Fibroblast of mammary gland (primary cell): ENCODE measurements at places on chromosomes 2 and 18.

DNA sequence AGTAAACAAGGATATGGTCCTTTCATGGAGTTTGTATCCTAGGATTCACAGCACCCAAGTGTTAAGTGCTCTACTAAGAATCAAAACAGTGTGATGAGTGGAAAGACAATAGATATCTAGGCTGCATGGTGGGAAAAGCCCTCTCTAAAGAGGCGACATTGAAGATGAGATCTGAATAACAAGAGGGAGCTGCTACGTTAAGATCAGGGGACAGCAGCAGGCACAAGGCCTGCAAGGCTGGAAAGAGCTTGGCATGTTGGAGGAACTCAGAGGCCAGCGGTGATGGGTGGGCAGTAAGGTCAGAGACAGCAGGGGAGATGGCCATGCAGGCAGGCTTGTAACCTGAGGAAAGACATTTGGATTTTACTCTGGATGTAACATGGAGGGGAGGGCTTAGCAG lies 177.5 kb downstream of the GFPT1 start:
- DNase-seq: no peak

GRCh38 chr2:228876276-228876675 lies 394.8 kb downstream of the PID1 start:
- no peak for DNase-seq

DNA sequence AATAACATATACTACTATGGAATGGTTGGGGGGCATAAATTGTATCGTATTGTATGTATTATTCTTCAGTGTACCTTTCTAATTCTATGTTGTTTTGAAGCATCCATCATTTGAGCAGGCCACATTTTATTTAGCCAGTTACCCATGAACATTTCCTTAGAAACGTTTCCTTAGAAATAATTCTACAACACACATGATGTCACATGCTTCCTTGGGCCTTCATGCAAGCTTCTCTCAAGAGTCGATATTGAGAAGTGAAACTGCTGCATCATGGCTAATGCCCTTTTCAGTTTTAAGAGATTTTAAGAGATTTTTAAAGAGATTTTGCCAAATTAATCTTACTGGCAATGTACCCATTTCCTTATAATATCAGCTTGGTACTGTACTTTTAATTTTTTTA lies 63.9 kb downstream of the ALPK2 start:
- DNase-seq: no peak

DNA sequence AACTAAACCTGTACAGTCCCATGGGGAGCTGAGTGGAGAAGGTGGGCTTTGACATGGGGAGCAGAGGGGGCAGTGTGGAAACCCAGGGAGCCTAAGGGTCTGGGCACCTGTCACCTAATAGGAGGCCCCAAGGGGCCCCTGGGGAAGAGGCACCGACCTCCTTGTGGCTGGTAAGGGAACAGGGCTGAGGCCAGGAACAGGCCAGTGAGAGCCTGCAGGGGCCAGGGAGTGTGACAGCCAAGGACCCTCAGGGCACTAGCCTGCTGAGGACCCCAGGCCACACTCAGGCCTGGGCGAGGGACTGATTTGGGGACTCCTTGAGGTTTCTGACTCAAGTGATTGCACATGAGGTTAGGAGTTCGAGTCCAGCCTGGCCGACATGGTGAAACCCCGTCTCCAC lies 24.5 kb upstream of the ALPP start:
- DNase-seq: no peak

DNA sequence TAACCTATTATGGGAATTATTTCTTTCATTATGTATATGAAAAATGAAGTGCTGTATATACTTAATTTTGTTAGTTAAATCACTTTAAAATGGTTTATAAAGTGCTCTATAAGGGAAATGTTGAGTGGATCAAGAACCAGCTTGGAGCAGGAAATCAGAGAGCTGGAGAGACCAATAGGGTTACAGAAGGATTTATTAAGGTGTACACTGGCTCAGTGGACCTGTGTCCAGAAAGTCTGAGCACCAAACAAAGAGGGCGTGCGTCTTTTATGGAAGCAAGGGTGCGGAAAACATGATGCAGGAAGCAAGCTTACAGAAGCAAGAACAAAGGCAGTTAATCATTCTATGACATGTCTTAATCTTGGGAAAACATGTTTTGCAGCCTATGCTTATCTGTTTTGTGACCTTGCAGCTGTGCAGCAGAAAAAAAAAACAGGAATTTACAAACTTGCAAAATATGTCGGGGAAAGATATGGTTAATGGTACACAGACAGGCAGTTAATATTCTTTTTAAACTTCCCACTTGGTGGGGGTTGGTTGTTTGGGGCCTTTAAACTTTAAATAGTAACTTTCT lies 65.2 kb upstream of the SLC35G4 start:
- DNase-seq: no peak

- peak; percentile 28 for DNase-seq
Measured at GRCh38 chr2:96907115-96908041, 37.5 kb upstream of the SEMA4C start.

DNA sequence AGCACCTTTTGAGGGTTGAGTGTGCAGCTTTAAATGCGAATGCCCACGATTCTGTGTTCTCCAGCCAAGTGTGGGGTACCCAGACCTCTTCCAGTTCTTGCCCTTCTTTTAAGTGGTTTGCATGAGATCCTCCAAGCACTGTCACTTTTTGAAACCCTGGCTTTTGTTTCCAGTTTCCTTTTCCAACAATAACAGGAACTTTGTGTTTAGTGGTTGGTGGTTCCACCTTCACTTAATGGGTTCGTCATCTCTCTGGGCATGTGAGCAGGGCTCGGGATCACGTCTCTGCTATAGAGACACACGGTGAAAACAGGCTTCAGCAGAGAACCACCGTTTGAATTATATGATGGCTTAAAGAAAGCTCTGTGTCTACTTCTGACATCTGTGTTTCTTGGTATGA lies 197.6 kb downstream of the LDLRAD4 start:
- no peak for DNase-seq

- DNase-seq: no peak
Measured at GRCh38 chr2:113876503-113877387, 13.1 kb upstream of the ACTR3 start.

DNA sequence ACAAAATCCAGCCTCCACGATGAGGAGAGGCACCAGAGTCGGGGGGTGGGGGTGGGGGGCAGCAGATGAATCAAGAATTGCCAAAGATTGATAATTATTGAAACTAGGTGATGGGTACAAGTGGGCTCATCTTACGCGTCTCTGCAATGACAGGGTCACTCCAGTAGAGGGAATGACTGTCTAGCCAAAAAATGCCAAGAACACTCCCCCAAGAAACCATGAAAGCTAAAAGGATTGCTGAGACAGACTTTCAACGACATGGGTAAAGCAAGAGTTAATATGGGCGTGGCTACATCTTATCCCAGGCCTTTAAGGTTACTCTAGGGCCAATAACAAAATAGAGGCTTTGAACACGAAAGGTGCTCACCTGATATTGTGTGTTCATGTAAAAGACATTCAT lies 86.5 kb downstream of the STK39 start:
- DNase-seq: peak; percentile 32

GRCh38 chr18:10566390-10566789 lies 40.6 kb downstream of the NAPG start:
- no peak for DNase-seq

DNA sequence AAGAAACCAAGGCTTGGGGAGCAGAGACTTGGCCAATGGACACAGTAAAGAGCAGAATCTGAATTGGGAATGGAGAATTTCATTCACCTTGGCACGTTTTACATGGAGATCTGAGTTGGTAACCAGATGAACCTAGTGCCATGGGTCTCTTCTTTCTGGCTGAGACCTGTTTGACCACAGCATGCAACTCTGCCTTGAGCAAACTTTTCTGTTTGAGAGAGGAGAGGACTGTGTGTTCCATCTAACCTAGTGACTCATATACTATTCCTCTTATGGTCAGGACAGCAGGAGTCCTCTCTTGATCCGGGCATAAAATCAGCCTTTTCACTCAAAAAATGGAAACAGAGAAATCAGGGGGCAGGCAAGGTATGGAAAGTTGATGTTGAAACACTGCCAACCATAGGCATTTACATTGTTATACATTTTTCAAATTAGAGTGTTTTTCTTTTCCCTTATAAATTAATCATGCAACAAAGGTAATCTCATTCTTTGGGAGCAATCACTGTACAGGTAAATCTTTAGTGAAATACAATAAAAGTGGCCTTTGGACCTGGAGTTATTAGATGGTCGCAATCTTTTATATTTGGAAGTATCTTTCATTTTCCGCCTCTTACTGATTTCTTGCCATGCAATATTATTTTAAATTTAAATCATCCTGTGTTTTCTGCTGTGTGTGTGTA lies 86.7 kb downstream of the NRP2 start:
- peak; percentile 75 for DNase-seq

DNA sequence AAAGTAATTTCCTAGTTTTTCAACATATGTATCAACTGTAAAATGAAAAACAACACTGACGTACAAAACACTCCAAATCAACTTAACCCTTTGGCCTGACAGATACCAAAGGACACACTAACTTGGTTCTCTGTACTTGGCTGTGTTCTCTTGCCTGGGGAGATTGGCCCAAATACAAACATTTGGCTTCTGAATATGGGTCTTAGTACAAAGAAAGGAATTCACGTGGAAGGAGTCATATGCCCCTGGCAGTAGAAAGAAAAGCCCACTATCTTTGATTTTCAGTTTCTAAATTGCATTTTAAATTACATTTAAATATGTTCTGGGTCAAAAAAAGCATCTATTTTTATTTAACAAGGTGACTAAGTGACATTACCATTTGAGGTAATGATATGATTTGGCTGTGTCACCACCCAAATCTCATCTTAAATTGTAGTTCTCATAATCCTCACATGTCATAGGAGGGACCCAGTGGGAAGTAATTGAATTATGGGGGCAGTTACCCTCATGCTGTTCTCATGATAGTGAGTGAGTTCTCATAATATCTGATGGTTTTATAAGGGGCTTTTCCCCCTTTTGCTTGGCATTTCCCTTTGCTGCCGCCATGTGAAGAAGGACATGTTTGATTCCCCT lies 153.6 kb upstream of the CCDC195 start:
- DNase-seq: peak; percentile 96

GRCh38 chr2:24360963-24361330 lies 611 bp upstream of the ITSN2 start:
- no peak for DNase-seq

- no peak for DNase-seq
Measured at GRCh38 chr2:24365826-24366225, 5.5 kb upstream of the ITSN2 start.

- no peak for DNase-seq
Measured at GRCh38 chr2:181395851-181396250, 61.3 kb upstream of the ITGA4 start.

GRCh38 chr2:45813003-45813941 lies 161.8 kb downstream of the PRKCE start:
- DNase-seq: peak; percentile 63

GRCh38 chr2:122009561-122009960 lies 254.1 kb downstream of the TSN start:
- DNase-seq: no peak

GRCh38 chr2:12556762-12557161 lies 160.0 kb upstream of the TRIB2 start:
- peak; percentile 68 for DNase-seq

GRCh38 chr2:223494942-223495341 lies 107.2 kb downstream of the SCG2 start:
- peak; percentile 31 for DNase-seq

DNA sequence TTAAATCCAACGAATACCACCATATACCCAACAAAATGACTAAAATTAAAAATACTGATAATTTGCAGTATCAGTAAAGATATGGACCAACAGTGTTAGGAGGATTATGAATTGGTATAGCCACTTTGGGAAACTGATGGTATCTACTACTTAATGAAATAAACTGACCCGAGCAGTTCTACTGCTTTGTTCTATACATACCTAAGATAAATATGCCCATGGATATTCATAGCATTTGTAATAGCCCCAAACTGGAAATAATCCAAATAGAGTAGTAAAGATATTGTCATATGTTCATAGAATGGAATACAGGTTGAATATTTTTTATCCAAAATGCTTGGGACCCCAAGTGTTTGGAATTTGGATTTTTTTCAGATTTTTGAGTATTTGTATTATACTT lies 20.7 kb downstream of the PPP1CB start:
- no peak for DNase-seq

DNA sequence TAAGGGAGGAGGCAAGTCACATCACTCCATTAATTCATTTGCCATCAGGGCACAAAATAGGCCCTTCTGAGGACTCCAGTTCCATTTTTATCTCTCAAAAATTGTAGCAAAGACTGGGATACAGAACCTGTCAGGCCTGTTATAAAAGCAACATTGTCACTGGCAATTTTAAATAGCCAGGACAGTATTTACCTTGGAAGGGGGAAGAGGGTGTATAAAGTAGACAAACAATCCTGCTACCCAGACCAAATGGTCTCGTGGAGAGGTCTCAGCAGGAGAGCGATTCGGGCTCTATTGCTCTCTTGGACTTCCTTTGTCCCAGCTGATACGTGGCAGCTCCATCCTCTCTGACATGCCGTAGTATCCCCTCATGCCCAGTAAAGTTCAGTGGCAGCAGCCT lies 740.3 kb upstream of the HS6ST1 start:
- no peak for DNase-seq

DNA sequence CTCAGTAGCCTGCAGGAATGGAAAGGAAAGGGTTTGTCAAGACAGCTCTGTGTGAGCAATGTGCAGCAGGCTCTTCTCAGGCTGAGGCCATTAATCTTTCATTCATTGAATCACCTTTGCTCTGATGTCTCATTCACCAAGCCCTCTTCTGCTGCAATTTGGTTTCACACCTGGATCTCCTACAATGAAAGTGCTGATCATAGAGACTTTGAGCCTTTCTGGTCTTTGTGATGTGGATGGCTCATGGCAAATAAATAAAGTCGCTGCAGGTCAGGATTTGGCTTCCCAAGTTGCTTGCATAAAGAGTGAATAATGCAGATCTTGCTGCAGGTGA lies 95.8 kb upstream of the SPRED2 start:
- DNase-seq: no peak

GRCh38 chr2:28343184-28343942 lies 49.3 kb upstream of the FOSL2 start:
- no peak for DNase-seq

DNA sequence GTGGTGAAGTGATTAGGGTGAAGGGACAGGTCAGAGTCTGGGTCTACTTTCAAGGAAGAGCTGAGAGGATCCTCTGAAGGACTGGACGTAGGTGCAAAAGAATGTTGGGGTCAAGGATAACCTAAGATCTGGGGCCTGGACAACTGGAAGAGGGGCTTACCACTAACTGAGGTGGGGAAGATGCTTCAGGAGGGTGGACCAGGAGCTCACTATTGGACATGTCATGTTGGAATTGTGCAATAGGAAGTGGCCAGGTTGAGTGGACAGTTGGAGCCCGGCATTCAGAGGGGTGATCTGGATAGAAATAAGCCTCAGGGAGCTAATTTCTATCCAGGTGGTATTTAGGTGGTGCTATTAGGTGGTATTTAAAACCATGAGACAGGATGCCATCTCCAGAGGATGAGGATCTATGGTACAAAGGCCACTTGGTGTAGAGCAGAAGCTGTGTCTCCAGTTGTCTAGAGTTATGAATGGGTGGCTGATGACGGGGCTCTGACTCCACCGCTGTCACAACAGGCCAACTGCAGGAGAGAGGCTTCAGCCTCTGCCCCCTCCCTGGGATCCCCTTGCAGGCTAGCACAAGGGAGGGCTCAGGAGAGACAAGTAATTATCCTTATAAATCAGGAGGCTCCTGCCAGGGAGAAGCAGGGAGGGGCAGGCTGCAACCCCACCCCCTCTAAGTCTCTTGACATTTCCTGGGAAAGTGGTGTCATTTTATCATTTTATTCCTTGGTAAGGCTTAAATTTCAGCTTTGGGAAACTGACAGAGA lies 158.0 kb downstream of the SMAD7 start:
- no peak for DNase-seq
